ENCODE measurements at places on chromosomes 2 and 18.

DNA sequence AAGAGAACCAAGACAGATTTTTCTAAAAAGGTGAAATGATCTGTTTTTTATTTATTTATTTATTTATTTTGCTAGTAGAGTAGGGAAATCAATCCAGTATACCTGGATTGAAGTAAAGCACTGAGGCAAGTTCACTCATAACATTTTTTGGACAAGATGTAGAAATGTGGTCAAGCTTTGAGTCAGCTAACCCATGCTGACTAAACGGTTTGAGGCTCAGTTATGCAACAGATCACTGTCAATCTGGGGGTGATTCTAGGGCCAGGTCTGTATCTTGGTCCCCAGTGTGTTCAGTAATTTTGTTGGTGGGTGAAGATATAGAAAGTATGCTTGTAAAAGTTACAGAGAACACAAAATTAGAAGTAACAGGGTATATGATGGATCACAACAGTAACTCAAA, 60.2 kb downstream of the RMDN2 start:
- DNase-seq: peak; percentile 6

DNA sequence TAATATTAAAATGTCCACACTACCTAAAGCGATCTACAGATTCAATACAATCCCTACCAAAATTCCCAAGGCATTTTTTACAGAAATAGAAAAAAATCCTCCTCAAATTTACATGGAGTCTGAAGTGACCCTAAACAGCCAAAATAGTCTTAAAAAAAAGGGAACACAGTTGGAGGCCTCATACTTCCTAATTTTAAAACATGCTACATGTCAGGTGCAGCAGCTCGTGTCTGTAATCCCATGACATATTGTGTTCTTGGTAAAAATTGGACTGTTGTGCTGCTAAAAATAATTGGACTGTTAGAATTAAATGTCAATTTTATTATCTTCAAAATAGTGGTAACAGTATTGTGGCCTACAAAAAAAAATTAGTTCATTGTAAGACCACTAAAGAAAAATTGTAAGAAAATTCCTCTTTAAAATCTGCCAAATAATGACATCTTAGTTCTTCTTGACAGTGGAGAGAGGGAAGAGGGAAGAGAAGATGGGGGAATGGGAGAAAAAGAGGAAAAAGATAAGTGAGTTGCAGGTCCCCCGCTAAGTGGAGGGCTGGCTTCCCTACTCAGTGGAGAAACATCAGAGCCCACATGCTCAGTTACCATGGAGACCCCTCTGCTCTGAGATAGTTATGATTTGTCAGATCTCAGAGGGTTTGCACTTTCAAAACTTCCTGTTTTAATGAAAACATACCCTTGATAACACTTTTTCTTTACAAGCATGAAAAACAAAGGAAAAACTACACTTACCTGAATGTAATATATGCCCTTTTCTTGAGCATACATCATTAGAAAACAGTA, 46.5 kb downstream of the UNC50 start:
- DNase-seq: no peak

GRCh38 chr2:105380432-105381100, 18.3 kb downstream of the FHL2 start:
- no peak for DNase-seq

DNA sequence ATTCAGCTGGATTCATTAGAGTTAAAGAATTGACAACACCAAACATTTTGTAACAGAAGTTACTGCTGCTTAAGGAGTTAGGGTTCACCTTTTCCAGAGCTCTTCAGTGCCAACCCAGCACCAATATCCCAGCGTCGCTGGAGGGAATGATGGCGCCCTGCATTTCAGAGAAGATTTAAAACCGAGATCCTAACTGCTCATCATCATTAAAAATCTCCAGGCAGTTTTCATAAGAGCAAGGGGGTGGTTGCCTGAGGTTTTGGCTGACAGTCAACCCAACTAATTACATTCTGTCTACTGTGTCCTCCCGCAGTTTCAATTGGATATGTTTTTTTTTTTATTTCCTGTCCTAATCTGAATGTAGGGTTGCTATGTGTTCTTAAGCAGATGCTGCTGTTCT, 509.6 kb upstream of the TCF4 start:
- no peak for DNase-seq

DNA sequence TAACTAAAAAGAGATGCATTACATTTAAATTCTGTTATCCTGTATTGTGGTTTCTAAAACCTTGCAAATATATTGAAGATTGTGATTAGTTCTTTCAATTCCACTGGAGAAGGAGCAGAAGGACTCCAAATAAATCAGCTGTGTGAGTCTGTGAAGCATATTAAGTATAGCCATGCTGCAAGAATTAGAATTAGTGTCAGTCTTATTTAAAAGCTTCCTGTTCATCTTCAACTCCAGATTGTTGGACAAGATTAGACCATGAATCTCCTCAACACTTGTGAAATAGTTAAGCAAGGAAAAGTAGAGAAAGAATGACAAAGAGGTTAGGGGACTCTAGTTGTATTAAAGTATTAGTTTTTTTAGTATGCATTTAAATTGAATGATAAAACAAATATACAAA, 92.5 kb upstream of the LRP1B start:
- no peak for DNase-seq

- no peak for DNase-seq
Measured at GRCh38 chr2:671787-672605, 5.2 kb downstream of the TMEM18 start.

GRCh38 chr2:233063269-233063975, 3.3 kb downstream of the INPP5D start:
- DNase-seq: no peak

GRCh38 chr2:21561965-21562364, 438.2 kb downstream of the TDRD15 start:
- no peak for DNase-seq
